Naive thymus-derived CD4-positive, alpha-beta T cell (primary cell): ENCODE measurements at places on chromosomes 2 and 18. TPM values are rescaled to one million over a fixed set of nuclear protein-coding genes. Genes with fewer than 3 reads are reported as not detected.

GRCh38 chr18:76398295-76398694 lies 96.7 kb downstream of the ZNF516 start:
- no peak overlapping the region for H3K4me3 ChIP-seq
- no peak for DNase-seq
- no peaks in the 10 kb centered on the region for H3K36me3 ChIP-seq
- no peak overlapping the region for H3K27ac ChIP-seq

DNA sequence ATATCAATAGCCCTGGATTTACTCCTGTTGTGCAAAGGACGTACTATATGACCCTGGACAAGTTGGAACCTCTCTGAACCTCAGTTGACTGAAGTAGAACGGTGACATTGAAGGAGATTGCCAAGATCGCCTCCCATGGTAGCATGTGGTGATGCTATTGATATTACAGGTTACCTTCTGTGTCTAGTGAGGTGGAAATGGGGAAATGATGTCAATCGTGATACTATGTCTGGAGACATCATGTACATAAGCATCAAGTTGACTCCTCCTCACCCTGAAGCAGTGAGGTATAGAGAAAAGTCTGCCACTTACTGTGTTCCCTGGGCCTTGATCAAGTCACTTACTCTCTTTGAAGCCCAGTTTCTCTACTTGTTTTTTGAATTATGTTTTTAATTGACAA lies 93.9 kb downstream of the KLF7 start:
- no peaks in the 10 kb centered on the region for H3K36me3 ChIP-seq
- H3K27ac ChIP-seq, result no peak overlapping the region
- no peak for DNase-seq
- H3K27me3 ChIP-seq, result no peaks in the 10 kb centered on the region
- peaks cover 3% of the 10 kb centered on the region for H3K4me1 ChIP-seq
- H3K4me3 ChIP-seq, result no peak overlapping the region

DNA sequence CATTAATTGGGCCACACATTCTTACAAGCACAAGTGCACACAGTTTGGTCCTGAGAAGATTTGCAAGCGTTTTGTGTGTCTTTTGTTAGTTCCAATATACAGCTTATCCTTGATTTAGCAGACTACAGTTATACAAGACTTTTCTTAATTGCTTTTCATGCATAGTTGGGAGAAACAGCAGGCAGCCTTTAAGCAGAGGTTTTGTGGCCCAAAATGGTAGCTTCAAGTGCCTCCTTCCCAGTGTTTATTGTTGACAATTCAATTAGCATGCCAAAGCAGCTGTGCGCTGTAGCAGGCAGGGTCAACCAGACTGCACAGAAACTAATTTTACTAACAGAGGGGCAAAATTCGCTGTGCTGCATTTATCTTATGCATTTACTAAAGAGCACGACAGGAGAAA lies 47.5 kb downstream of the FRZB start:
- no peak overlapping the region for H3K4me3 ChIP-seq
- H3K36me3 ChIP-seq, result no peaks in the 10 kb centered on the region
- H3K4me1 ChIP-seq, result no peaks in the 10 kb centered on the region

Gene NFU1
- 16.1 TPM for total RNA-seq

Gene HOXD10
- total RNA-seq, result not detected
